ENCODE measurements at places on chromosomes 2 and 18. TPM values are rescaled to one million over a fixed set of nuclear protein-coding genes. Genes with fewer than 3 reads are reported as not detected.

GRCh38 chr2:145861940-145862339 is 1342.0 kb upstream of the ZEB2 start:
- DNase-seq: no peak

DNA sequence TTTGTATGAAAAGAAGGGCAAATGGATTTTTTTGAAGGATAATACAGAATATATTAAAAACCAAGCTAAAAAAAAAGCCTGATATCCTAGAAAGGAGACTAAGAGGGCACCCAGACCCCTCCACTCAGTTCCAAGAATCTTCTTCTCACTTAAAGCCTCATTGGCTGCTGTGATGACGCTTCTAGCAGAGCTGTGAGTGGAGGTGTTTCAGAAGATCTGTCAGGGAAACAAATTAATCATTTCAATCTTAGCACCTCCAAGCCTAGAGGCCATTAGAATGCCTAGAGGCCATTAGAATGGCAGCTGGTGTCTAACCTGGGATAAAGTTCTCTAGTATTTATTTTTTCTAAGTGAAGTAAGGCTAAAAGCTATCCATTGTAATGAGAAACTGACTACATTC is 164.2 kb upstream of the TMEM200C start:
- no peak for DNase-seq

DNA sequence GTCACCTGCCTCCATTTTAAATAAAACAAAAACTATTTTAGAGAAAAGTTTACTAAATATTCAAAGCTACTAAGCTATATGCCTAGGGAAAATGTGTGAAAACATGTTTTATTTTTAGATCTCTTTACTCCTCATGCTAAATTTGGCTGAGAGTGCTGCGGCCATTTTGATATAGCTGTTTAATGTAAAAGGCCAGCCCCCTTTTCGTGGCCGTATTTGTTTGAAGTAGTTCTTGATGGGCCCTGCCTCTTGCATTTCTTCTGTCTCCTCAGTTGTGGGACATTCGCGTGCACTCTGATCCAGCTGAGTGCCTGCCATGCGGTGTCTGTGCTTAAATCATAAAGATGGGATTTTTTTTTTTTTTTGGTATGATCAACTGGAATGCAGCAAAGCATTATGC is 64.0 kb downstream of the ZNF407 start:
- no peak for DNase-seq

DNA sequence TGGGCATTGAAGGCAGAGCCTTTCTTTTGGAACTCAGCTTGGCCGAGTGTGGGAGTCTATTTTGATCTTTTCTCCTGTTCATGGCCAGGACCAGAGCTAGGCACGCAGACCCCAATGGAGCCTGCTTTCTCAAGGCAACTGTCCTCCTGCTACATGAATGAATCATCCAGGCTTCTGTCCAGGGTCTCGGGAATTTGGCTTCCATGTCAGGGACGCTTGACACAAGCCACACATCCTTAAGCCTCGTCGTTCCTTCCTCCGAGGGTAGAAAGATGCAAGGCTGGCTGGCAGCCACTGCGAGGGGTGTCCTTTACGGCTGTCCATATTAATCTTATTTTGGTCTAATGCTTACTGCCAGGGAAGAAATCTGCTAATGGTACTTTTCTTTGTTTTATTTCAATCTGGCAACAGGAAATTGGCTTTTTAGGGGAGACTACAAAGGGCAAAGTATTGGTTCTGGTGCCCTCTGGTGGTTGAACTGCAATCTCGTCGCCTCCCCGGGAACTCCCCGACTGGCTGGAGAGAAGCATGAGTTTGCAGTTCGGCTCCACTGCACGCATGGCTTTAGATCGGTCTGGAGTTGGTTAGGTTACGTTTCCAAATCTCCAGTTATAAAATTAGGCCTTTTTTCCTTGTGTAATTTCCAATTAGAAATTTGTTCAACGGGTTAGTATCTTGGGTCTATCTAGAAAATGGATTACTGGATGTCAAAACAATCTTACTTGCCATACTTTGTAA is 135.2 kb downstream of the ALPK2 start:
- peak; percentile 25 for DNase-seq

DNA sequence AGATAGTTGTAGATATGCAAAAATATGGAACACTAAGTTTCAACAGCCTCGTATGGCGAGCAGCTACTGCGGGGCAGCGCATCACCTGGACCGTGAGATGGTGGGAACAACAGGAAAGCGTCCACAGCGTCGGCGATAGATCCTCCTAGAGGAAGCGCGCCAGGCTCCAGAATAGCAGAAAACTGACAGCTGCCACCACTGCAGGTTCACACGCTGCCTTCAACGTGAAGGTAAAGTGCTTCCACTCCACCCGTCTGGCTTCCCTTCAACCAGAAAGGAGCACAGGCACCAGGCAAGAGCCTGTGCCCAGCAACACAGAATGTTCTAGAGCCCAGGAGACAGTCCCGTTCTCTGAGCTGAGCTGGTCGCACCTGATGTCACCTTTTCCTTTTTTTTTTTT is 20.0 kb downstream of the FBXO48 start:
- no peak for DNase-seq

GRCh38 chr18:24014986-24015638 is 558 bp downstream of the TTC39C start:
- peak; percentile 36 for DNase-seq

GRCh38 chr2:44126106-44126797 is 42.4 kb upstream of the PPM1B start:
- DNase-seq: peak; percentile 29

- DNase-seq: no peak
Measured at GRCh38 chr2:202700075-202700901, 65.5 kb downstream of the FAM117B start.

Gene AKAIN1
- total RNA-seq: not detected

- no peak for DNase-seq
Measured at GRCh38 chr2:44674473-44675284, 266.8 kb upstream of the SIX3 start.

DNA sequence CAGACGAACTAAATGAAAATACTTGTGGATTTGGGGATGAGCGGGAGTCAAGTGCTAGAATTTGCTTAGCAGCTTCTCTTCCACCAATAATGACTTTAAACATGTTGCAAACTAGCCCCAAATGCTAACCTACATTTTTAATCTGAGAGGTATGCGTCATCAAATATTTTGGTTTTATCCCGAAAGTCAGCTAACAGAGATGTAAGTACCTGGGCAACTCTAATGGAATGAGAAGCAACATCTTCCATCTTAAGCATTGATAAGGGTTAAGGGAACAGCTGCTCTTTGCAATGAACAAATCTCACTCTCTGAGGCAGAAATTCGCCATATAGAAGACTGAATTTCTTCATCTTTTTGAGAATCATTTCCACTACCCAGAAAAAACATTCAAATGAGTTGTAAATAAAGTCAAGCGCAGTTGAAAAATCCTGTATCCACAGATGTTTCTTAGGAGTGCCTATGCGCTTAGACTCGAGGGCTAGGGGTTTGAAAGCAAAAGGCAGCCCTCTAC is 926 bp upstream of the YPEL5 start:
- DNase-seq: no peak

DNA sequence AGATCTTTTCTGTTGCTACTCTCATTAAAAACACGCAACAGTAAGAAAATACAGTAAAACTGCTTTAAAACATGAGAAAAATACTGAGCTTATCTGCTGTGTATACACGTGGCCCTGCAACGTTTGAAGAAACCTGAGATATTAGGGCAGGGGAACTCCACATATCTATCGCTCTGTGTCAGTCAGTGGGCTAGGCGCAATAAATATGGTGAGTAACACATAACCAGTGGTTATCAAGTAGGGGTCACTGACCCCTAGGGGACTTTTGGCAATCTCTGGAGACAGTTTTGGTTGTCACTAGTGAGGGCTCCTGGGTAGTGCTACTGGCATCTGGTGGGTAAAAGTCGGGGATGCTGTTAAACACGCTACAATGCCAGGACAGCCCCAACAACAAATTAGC is 14.9 kb downstream of the STAT1 start:
- DNase-seq: no peak
